Amygdala (tissue), 56 donors: ENCODE measurements at places on chromosomes 4 and X.

DNA sequence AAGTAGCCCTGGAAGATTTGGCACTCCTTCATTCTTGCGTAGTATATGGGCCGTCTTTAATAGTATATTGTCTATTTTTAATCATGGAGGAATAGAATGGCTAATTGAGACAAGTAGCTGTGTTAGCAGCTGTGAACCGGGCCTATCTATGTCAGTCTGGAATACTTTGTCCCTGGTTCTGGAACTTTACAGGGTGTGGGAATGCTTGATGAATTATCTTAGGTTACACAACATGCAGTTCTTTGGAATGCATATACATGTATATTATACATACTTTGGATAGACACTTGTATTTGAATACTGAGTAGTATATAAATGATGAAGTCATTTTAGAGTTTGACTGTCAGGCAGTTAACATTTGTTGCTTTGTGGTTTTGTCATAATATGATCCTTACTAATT is 37.4 kb downstream of the PDLIM5 start:
- DNase-seq = no peak

DNA sequence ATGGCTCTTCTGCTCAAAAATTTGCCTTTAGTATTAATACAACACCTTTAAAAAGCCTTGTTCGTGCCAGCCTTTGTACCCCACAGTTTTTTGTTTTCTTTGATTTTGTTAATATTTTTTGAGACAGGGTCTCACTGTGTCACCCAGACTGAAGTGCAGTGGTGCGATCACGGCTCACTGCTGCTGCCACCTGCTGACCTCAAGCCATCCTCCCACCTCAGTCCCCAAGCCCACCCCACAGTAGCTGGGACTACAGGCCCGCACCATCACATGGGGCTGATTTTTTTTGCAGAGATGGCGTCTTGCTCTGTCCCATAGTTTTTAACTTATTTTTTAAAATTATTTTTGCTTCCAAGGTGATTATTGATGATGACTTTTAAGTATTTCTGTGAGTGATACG is 134.0 kb downstream of the HTR2C start:
- no peak for DNase-seq

DNA sequence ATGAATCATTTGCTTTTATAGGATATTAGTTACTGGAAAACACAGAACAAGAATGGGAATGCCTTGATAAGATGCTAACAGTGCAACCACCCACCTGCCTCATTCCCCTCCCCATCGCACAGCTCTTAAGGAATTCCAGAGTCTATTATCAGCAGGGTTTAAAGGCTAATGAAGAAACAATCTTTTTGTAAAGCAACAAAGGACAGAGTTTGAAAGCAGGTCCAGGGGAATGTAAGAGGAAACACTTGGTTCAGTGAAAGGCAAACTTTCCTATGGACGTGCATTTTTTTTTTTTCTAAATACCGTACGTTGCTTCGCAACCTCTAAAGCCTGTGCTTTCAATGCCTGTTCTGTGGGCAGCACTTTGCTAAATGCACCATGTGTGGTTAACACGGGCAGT is 92.5 kb downstream of the GPR50 start:
- no peak for DNase-seq

DNA sequence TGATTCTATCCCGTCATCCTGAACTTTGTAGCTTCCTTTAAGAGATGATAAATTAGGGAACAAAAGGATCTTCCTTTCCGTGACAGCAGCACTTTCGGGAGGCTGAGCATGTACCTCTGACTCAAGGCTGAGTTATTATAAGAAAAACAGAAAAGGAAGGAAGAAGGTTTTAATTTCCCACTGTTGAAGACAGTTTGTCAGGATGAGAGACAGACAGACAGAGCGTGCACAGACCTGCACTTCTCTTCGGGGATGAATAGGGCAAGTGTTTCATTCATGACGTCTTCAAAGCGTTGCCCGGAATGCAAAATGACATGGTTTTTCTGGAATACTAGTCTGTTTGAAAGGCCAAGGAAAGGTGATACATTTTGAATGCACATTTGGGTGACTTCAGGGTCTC is 405.3 kb upstream of the FAT1 start:
- DNase-seq = no peak

DNA sequence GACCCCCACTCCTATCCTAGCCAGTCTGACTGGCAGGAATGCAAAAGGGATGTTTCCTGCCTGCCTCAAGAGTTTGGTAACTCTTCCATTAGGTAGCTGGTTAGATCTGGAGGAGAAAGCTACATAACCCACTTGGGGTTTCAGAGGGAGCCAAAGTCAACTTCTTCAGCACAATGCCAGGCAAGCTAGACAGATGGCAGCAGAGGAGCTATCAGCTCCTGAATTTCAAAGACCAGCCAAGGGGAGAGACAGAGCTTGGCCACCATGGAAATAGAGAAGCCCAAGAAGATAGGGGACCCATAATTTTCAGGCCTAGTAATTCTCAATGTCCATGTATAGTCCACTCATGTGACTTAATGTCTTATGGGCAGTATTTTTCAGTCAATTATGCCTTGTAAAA is 56.4 kb downstream of the PGRMC1 start:
- DNase-seq = no peak

GRCh38 chr4:185358514-185358913 is 37.2 kb downstream of the LRP2BP start:
- no peak for DNase-seq

- DNase-seq = no peak
Measured at GRCh38 chr4:15238720-15239119, 189.1 kb upstream of the C1QTNF7 start.

- no peak for DNase-seq
Measured at GRCh38 chrX:12690646-12691045, 100.6 kb upstream of the PRPS2 start.

DNA sequence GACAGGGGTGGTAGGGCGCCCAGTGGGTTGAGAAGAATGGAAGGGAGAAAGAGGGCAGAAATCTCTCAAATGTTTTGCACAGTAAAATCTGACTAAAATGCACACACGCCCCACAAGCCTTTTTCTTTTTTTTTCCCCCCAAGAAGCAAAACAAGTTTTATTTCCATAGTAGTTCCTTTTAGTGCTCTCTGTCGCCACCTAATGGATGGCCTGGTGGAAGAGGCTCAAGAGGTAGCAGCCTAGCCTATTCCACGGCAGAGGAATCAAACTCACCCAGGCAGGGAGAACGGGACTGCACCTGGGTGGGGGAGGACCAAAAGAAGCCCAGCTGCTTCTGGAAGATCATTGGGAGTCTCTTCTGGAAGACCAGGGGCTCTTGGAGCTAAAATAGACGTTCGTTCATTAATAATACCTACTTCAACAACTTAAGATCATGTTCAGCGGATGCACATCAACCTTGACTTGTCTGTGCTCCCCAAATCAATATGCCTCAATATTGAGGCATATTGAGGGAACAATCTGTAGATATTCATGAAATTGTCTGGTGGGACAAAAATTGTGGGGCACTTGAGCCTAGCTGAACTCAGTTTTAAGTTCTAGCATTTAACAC is 31.6 kb upstream of the IRAK1 start:
- no peak for DNase-seq

DNA sequence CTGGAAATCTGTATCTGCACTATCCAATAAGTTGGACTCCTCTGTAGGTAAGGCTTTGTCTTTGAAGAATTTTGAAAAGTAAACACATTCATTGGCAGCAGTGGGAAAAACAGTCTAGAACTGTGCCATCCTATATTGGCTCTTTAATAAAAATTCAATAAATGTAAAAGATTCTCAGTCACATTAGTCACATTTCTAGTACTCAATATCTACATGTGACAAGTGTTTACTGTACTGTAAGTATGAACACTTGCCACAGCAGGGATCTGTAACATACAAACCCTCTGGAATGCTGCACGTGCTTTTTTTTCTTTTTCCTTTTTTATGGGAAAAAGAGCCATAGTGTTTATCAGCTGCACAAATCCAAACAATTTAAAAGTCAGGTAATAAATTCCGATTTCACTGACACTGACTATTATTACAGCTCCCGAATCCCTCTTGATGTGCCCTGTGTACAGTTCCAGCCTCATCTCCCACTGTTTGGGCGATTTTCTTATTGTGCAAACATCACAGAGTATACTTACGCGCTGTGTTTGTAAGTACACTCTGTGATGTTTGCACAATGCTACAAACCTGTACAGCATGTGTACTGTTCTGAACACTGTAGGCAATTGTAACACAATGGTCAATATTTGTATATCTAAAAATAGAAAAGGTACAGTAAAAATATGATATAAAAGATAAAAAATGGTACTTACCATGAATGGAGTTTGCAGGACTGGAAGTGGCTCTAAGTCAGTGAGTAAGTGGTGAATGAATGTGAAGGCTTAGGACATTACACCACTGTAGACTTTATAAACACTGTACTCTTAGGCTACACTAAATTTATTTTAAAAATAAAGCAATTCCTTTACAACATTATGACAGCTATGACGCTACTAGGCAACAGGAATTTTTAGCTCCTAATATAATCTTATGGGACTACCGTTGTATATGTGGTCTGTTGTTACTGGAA is 8.7 kb downstream of the PYURF start:
- DNase-seq = no peak

GRCh38 chr4:8564595-8564994 is 15.6 kb upstream of the GPR78 start:
- DNase-seq = no peak

DNA sequence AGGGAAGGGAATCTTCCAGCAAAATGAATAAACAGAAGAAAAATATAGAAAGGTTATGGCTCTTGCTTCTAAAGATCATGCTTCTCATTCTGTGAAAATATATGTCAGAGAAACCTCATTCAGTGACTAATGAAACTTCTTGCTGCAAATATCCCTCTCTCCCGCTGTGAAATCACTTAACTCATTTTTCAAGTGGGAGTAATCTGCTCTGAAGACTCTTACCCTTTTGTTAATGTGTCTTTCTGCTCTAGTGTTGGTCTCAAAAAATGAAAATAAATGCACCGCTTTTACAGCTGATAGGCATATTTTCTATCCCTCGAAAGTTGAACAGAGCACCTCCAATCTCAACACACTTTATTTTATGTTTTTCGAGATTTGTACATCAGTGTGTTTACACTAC is 252.3 kb downstream of the NLGN4X start:
- no peak for DNase-seq

DNA sequence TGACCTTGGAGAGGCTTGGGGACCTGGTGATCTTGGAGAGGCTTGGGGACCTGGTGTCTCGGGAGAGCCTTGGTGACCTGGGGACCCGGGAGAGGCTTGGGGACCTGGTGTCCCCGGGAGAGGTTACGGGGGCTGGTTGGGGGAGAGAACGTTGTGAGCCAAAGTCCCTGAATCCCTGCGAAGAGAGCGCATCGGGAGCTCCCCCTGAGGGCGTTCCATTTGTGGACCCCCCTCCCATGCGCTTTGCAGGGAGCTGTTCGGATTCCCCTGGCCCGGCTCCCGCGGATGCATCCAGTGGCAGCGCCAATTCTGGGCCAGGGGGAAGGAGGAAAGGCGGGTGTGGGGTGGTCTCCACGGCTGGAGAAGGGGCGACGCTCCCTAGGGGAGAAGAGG is 13.3 kb downstream of the SHOX start:
- DNase-seq = no peak

DNA sequence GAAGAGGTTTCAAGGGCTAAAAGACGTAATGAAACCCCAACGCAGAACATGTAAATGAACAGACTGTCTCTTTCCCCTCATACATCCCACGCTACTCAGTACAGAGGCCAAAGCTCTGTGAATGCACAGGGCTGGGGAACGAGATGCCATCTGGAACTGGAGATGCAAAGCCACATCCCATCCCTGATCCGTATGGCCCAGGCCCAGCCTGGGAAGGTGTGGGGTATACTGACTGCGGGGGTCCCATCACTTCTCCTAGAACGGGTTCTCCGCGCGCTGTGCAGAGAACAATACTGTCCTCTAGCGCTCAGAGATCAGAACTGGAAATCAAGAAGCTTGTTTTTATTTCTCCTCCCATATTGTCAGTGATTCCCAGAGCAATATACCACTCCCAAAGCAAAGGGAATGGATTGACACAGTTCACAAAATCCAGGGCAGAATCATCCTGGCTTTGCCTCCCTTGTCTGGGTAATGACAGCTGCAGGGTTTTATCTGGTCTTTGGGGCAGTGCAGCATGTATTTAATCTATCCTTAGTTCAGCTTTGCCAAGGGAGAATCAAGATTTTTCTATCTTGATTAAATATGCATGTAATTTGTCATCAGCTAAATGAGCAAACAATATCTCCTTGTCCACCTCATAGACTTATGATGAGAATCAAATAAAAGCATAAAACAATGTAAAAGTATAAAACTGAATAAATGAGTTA is 47.3 kb upstream of the TLR3 start:
- no peak for DNase-seq

GRCh38 chr4:24802648-24803047 is 7.3 kb downstream of the SOD3 start:
- DNase-seq = no peak

- no peak for DNase-seq
Measured at GRCh38 chrX:44088510-44089144, 115.4 kb upstream of the NDP start.

- no peak for DNase-seq
Measured at GRCh38 chr4:6404611-6405396, 67.6 kb downstream of the PPP2R2C start.

DNA sequence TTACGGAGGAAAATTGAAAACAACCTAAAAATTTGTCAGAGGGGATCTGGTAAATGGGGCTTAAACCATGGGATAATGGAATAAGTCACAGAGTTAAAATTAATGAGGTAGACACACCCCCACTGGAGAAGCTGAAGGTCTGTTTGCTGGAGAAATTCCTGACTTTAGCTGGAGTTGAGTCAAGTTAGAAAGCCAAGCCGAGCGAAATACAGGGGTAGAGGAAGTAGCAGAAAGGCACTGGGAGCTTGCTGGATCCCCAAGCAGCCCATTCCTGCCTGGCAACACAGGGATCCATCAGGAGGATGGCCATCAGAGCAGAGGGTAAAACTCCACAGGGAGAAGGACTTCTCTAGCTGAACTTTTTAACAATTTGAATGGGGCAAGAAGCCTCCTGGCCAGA is 163.8 kb downstream of the ATRX start:
- no peak for DNase-seq
